Kasumi-1 (cell line): ENCODE measurements at places on chromosomes 5 and 9.

DNA sequence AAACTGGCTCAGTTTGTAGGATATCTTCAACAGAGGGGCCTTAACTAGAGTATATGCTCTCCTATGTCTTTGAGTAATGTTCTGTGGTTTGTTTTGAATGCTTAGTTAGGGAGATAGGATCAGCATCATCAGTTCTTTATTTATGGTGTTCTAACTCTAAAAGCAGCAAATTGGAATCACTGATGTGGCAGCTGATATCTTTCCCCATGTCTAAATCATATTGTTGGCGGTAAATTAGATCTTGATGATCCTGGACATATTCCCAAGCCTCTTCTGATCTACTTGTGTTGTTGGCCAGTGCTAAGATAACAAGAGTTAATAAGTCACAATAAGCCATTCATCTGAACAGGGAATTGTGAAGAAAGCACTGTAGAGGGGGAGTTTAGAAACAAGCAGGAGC lies 332.4 kb upstream of the DAB2 start:
- DNase-seq: no peak

DNA sequence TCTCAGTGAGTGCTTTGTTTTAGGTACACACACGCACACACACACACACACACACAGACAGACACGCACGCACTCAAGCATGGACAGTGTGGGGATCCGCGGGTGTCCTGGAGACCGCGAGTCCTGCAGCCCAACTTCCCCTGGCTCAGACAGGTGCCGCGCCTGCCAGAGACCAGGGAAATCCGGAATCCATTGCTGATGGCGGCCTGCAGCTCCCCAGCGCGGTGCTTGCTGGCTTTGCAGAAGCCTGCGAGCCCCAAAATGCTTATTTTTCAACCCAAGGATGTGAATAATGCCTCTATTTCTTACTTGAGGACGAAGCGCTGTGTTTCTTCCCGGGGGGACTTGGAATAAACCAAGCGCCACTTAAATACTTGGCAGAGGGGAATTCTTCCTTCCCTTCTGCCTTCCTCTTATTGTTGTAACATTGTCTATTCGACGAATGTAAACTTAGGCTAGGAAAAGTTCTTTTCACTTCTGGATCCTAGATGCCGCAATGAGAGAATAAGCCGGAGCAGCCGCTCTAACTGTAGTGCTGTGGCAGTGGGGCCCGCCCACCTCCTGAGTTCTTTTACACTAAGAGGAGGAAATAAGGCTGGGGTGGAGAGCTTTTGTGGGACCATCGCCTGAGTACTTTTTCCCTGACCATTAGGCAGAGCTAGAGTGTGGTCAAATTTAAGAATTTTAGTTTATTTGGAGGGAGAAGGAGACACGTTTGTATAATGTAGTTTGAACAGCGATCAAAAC lies 802 bp downstream of the ITGA2 start:
- DNase-seq: peak; percentile 45

DNA sequence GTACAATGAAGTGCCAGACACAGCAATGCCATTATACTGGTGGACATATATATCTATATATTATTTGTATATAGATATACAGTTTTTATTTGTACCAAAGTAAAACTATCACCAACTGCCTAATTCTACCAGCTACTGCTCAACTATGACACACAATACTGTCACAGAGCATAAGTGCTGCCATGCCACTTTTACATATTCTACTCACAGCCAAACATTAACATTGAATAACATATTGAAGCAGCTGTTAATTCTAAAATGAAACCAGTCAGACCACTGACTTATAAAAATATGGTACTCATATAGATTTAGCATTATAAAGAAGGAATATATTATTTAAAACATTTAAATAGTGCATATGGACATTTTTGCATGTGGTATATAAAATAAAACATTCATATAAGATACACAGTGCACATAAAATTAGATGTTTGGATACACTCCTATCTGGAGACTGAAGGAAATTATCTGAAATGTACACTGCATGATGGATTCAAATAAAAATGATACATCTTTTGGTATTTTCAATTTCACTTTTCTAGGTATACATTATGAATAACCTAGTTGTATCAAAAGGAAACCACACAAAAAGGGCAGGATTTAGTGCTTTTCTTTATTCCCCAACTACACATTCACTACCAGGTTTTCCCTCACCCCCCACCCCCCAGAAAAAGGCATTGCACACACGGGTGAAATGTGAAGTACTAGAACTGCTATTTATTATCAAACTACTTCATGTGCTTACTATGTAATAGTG lies 48.9 kb downstream of the PKD2L2 start:
- no peak for DNase-seq

- DNase-seq: peak; percentile 6
Observed at GRCh38 chr5:100434815-100435214, 100.4 kb upstream of the FAM174A start.

DNA sequence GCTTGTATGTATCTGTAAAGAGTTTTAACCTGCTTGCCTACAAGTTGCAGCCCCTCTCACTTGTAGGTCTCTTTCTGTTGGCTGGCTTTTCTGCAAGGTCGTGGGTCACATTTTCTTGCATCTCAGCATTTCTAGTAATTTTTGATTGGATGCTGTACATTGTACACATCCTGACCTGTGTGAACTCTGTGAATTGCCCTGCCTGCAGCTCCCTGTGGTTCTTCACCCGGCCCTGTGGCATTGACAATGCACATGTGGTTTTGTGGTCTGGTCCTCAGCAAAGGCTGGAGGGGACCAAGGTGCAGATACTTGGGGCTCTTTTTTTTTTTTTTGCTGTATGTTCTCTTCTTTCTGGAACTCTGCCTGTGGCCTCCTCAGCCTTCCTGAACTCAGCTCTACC lies 53.6 kb downstream of the WNK2 start:
- no peak for DNase-seq

DNA sequence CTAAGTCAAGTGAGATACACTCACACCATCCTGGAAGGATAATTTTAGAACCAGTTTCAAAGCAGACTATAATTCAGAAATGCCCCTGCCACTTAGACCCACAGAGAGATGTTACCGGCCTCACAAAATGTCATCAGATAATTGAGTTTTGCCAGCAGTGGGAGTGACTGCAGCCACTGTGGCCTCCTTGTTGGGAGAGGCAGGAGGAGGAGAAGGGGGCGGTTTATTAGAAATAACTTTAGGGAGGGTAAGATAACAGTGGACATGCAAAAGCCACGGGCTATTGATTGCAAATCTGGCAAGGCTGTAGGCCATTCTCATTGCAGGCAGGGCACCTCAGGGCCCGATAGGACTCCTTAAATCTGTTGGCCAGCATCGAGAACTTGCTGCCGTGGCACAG lies 13.4 kb downstream of the GRXCR2 start:
- DNase-seq: no peak

DNA sequence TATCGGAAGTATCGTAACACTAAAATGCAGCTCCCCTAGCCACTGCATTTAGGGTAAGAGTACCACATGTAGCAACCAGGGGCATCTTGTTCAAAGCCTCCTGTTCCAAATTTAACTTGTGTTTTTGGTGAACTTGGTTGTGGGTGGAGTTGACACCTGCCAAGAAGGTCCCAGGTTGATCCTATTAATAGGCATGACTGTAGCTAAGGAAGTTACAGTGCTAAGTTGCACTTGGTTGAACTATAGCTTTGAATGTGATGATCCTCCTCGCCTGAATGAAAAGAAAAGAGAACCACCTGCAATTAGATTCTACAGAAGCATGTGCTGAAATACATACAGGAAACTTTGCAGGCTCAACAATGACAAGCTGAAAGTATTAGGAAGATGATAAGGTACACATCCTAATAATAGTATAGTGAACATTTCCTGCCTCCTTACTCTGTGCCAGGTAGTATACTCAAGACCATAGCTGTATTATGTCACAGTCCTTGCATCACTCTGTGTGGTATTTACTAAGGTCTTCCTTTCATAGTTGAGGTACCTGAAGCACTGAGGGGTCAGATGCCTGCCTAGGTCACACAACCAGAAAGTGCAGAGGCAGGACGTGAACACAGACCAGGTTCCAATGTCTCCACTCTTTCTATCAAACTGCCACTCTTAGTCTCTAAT lies 64.5 kb upstream of the PIP5K1B start:
- no peak for DNase-seq

GRCh38 chr9:130715270-130715669 lies 21.7 kb downstream of the EXOSC2 start:
- no peak for DNase-seq

- no peak for DNase-seq
Observed at GRCh38 chr5:148909040-148909439, 82.6 kb downstream of the ADRB2 start.

- no peak for DNase-seq
Observed at GRCh38 chr5:178547052-178547666, 43.0 kb downstream of the COL23A1 start.

GRCh38 chr5:56012281-56012963 lies 17.7 kb upstream of the IL6ST start:
- peak; percentile 10 for DNase-seq

- DNase-seq: peak; percentile 45
Observed at GRCh38 chr5:93611976-93612854, 29.2 kb downstream of the NR2F1 start.

DNA sequence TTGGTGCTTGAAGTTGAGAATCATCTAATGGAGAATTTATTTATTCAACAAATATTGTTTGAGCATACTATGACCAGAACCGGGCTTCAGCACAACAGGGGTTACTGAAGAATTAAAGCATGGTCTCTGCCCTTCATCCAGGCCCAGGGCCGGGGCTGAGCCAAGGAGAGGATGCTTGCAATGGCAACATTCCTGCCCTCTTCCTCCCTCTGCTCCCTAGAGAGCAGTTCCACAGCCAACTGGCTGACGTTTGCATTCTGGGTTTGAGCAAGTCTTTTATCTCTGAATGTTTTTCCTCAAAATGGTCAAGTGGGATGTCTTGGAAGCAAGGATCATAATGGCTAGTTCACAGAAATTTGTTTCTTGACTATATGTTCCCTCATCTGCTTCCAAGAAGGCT lies 80.7 kb downstream of the GLDC start:
- no peak for DNase-seq

- DNase-seq: no peak
Observed at GRCh38 chr5:38197118-38197517, 61.2 kb upstream of the EGFLAM start.

GRCh38 chr5:124980163-124980941 lies 233.9 kb upstream of the ZNF608 start:
- no peak for DNase-seq

DNA sequence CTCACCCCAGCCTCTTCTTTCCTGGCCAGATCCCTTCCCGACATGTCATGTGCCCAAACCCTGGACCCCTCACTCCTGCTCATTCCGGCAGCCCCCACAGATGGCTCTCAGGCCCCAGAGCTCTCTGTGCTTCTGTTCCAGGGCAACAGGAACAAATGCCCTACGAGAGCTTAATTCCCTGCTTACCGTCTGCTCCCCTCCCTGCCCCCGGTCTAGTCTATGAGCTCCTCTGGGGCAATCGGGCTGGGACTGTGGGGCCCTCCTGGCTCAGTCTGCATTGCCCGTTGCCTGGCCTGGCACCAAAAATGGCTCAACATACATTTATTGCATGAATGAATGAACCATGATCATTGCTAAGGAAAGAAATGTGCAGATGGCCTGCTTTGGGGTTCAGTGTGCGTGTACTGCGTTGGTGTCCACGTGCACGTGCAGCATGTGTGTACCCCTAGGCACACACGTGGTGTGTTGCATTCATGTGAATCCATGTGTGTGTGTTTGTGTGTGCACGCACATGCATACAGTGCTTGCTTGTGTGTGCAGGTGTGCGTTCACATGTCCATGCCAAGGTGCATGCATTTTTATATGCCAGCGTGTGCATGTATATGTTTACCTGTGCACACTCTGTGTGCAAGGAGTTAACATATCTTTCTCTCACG lies 201.2 kb upstream of the IER5L start:
- DNase-seq: no peak

DNA sequence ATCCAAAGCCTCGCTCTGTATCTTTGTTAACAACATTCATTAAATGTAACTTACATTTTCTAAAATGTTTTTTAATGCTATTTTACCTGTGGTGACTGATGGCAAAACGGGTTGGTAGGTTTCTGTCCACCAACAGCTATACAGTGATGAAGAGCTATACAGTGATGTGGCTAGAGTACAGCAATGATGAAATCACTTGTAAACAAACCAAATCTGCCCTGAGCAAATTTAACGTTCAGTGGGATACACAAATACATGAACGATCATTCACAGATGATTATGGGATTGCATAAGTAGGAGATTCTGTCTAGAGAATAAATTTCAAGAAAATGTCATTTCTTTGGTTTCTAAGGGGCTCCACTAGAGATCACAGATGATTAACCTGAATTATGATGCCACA lies 132.7 kb downstream of the MPDZ start:
- DNase-seq: no peak

DNA sequence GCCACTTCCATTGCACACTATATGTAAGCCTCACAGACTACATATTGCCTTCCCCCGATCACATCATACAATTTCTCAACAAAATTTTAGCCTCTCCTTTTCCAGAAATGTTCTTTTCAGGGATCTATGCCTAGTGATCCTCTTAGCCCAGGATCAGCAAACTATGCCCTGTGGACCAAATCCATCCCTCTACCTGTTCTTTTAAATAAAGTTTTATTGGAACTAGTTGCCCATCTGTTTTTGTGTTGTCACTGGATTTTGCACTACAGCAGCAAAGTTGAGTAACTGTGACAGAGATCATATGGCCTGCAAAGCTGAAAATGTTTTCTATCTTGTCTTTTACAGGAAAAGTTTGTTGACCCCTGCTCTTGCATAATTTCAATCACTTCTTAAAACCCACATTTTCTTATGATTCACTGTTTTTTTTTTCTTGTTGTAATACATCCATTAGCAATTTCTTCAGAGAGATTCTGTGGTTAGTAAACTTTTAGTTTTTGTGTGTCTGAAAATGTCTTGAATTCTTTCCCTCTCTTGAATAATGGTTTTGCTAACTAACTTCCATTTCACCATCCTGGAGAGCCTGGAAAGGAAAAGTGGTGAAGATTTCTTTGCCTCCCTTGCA lies 7.1 kb downstream of the TXNDC8 start:
- DNase-seq: no peak

DNA sequence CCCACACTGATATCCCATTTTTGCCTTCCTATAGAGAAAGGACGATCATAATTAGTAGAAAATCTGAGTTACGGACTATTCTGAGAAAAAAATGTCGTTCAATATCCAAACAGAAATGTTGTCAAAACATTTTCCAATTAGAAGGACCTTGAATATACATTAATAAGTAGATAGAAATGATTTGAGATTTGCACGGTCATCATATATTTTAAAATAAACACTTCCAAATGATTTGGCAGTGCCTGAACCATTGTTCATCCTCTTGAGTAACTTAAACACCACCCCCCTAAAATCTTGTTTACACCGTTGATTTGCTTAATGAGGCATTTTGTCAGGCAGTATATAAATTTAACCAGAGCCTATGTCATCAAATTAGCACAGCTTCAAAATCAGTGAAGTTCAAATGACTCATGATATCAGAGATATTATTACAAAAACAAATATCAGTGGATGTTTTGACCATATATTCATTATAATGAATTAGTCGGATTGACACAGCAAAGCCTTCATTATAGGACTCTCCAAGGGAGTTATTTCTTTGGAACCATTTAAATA lies 105.0 kb downstream of the ACTL7B start:
- no peak for DNase-seq

- DNase-seq: no peak
Observed at GRCh38 chr5:176499273-176499672, 37.9 kb downstream of the RNF44 start.

GRCh38 chr9:90024823-90025222 lies 420.0 kb downstream of the GADD45G start:
- DNase-seq: no peak

GRCh38 chr9:93116072-93116961 lies 17.7 kb downstream of the NINJ1 start:
- DNase-seq: no peak

GRCh38 chr5:39417979-39418378 lies 6.8 kb downstream of the DAB2 start:
- DNase-seq: no peak
